ENCODE measurements at places on chromosomes 12 and 14. TPM values are rescaled to one million over a fixed set of nuclear protein-coding genes. Genes with fewer than 3 reads are reported as not detected.

SOX5 gene
- total RNA-seq = 0.48 TPM

MRPS35 gene
- 37.7 TPM for total RNA-seq

TSPAN19 gene
- not detected for total RNA-seq

MDM1 gene
- total RNA-seq = 5.3 TPM

MYO1H gene
- 1.0 TPM for total RNA-seq

SERPINA1 gene
- 4.3 TPM for total RNA-seq

AICDA gene
- not detected for total RNA-seq

OTX2 gene
- not detected for total RNA-seq

PLEKHD1 gene
- total RNA-seq = not detected

RIMBP2 gene
- 2.3 TPM for total RNA-seq

CCDC196 gene
- total RNA-seq = not detected

TPH2 gene
- not detected for total RNA-seq

ANHX gene
- not detected for total RNA-seq

LTBR gene
- 84.2 TPM for total RNA-seq

KRT85 gene
- total RNA-seq = not detected

SLC7A8 gene
- 51.1 TPM for total RNA-seq

BMP4 gene
- 2.0 TPM for total RNA-seq

ARHGDIB gene
- 39.0 TPM for total RNA-seq

BBS10 gene
- 4.4 TPM for total RNA-seq

TDRD9 gene
- total RNA-seq = 0.16 TPM

ADGRD1 gene
- total RNA-seq = 2.5 TPM

All from esophagus mucosa (tissue), 1 donor.